ENCODE measurements at places on chromosomes 2 and 18.

- DNase-seq: no peak
Measured at GRCh38 chr2:85801871-85802270, 48.1 kb downstream of the ATOH8 start.

- DNase-seq: no peak
Measured at GRCh38 chr2:67752199-67752598, 310.6 kb downstream of the C1D start.

DNA sequence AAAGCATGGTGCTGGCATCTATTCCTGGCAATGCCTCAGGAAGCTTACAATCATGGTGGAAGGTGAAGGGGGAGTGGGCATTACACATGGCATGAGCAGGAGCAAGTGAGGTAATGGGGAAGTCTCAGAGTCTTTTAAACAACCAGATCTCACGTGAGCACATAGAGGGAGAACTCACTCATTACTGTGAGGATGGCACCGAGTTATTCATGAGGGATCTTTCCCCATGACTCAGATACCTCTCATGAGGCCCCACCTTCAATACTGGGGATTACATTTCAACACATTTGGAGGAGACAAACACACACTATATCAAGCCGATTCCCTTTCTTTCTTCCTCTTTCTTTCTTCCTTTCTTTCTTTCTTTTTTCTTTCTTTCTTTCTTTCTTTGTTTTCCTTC, 47.9 kb upstream of the FANCL start:
- no peak for DNase-seq

- DNase-seq: no peak
Measured at GRCh38 chr2:3641181-3641580, 16.8 kb upstream of the ALLC start.

DNA sequence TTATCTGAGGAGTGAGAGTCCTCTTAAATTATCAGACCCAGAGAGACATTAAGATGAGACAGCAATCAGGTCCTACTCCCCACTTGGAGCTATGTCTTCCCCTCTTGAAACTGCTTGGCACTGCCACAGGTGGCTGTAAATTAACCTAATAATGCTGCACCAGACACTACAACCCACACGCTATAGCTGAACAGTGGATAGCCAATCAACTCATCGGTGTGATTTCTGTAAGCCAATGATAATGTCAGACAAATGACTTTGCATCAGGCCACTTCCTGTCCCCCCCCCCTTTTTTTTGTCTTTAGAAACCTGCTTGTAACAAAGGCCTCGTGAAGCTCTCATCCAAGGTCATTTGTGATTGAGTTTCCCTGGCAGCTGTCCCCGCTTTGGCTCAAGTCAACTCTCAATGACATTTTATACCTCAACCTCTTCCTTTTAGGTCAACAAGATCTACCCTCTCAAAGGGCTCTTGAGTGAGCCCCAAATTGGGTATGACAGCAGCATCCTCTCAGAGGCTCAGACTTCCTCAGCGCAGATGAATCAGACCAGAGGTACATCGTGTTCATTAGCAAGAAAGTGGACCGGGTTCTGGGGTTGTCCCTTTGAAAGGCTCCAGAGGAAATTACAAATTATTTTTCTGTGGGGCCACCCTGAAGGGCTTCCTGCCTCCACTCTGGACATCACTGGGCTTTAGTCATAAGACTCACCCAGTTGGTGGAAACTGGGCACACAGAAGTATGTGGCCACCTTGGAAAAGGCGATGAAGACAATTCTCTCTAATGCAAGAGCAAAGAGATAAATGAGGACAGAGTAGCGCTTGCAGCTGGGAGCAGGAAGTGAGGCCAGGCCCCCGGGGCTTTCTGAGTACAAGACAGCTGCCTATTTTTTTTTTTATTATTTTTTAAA, 73.6 kb downstream of the COPS8 start:
- DNase-seq: no peak

DNA sequence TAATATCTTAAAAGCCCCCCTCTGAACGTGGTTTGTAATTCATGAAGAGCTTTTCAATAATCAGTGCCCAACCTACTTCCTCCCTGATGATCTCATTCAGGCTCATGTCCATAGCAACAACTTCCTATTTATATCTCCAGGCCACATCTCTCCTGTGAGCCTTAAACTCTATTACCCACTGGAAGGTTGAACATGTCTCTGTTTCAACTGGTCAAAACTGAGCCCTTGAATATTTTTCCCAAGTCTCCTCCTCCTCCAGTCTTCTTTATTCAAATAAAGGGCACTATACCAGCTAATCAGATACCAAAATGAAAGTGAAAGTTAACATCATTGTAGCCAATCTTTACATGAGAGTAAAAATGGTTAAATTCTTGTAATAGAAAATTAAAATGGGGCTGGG, 63.7 kb upstream of the ITGA4 start:
- no peak for DNase-seq

DNA sequence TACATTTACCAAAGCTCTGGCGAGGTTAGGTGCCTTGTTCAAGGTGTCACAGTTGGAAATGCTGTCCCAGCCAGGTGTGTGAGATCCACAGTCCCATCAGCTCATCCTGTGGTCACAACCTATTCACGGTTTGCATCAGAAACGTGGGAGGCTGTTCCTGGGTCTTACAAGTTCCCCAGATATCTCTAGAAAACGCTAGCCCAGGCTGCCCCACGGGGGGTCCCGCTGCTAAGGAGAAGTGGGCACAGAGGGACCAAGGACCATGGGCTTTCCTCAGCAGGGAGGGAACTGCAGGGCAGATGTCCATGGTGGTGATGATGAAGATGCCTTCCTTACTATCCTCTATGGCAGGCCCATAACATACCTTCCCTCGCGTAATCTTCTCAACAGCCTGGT, 649 bp downstream of the FECH start:
- no peak for DNase-seq

GRCh38 chr2:111919365-111919764, 21.0 kb downstream of the MERTK start:
- DNase-seq: no peak

GRCh38 chr2:19649142-19649541, 252.6 kb downstream of the TTC32 start:
- DNase-seq: no peak

GRCh38 chr2:190468814-190469569, 60.8 kb downstream of the MFSD6 start:
- no peak for DNase-seq

- no peak for DNase-seq
Measured at GRCh38 chr2:32166115-32166574, 481 bp downstream of the SLC30A6 start.

- no peak for DNase-seq
Measured at GRCh38 chr2:70659551-70659950, 105.9 kb upstream of the TGFA start.

DNA sequence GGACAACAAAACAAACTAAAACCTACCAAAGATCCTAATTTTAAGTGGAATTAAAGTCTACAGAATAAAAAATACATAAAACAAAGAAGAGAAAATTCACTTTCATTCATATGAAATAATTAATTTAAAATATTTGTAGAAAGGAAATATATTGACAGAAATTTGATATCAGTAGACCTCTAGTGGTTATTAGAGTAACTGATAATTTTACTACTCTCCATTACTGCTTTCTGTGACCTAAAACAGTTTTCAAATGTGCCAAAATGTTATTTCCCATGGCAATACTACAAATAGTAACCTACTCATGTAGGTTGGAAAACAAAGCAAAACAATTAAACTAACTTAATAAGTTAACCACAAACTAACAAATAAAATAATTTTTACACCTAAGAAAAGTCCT, 147.1 kb downstream of the NOL4 start:
- no peak for DNase-seq

- DNase-seq: no peak
Measured at GRCh38 chr2:85708641-85709040, 14.5 kb downstream of the GNLY start.

- DNase-seq: no peak
Measured at GRCh38 chr2:213125646-213126347, 25.6 kb downstream of the IKZF2 start.

GRCh38 chr2:20185176-20186022, 39.5 kb downstream of the SDC1 start:
- no peak for DNase-seq

DNA sequence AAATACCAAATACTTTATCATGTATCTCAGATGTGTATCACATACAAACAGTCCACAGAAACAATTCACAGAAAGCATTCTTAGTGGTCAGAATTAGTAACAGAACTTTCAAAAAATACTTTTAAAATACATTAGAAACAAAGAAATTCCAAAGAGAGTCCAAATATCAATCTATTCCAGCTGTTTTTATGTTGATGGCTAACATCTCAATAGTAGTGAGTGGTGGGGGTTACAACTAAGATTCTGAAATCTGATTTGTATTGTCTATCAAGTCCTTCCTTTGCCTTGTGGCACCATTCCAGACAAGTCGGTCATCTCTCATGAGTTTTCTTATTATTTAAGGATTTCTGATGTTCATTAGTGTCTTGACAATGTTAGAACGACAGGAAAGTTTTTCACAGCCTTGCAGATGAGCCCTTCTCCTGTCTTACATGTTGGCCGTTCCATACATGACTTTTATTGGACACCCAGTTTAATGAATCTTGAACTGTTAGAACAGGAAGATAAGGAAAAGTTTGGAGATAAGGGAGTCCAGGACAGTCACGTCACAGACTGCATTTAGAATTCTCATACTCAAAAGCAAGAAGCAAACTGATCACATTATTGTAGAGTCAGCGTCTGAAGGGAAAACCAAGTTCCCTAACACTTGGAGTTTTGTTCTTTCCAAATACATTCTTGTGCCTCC, 410.3 kb downstream of the PID1 start:
- no peak for DNase-seq

GRCh38 chr18:34342960-34343359, 118.2 kb upstream of the NOL4 start:
- DNase-seq: no peak

DNA sequence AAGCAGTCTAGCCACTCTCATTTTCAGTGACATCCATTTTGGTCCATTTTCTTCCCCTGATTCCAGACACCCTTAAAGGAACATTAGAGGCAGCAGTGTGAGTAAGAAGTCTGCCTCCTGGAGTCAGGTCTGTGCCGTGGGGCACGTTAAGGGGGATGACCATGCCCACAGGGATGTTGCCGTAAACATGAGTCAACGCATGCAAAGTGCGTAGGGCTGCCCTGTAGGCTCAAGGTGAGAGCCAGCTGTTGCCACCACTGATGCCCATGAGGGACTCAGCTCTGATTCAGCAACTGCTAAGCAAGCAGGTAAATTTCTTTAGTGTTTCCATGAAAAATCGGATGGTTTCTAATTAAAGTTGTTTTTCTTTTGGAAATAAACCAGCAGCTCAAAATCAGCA, 61.4 kb upstream of the TFCP2L1 start:
- DNase-seq: no peak

GRCh38 chr2:227720680-227721079, 2.9 kb upstream of the SLC19A3 start:
- no peak for DNase-seq

- DNase-seq: peak; percentile 37
Measured at GRCh38 chr2:174682578-174683391, 81.5 kb downstream of the CHRNA1 start.

DNA sequence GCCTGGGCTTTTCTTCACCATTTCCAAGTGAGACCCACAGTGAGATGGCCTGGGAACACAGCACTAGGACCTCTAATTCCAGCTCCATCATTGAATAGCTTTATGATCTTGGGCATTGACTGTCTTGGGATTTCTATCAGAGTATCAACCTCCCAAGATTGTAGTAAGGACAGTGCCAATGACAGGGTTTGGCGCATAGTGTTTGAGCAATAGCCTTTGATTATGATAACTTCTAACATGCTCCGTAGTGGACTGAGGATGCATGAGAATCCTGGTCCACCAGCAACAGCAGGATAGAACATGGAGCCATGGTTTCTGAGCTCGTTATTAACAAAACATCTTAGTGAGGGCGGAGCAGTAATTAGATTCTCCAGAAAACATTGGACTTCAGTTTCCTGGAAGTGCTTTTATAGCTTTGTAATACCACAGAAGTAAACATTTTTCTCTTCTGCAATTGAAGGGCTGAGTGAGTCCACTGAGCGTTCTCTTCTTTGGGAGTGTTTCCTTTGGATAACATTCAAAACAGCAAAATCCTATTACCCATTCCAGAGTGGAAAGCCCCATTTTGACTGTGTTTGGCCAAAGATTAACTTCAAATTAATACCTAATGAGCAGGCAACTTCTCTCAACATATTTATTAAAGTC, 63.7 kb downstream of the IL1R2 start:
- DNase-seq: no peak

DNA sequence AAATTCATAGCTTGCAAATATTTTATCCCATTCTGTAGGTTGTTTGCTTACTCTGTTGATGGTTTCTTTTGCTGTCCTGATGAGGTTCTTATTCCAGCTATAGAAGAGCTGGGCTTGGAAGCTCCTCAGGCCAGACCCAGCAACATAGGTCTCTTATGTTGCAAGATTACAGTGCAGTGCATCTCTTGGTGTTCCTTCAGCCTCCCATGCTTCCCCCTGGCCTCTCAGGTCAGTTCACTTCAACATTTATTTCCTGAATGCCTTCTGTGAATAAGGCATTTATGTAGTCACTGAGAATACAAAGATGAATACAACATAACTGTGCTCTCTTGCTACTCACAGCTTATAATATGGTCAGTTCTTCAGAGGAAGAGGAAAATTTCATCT, 179.0 kb upstream of the SLC39A10 start:
- DNase-seq: no peak

GRCh38 chr18:29164020-29164706, 987.2 kb upstream of the CDH2 start:
- DNase-seq: no peak

- no peak for DNase-seq
Measured at GRCh38 chr18:3048121-3048520, 35.2 kb upstream of the LPIN2 start.

DNA sequence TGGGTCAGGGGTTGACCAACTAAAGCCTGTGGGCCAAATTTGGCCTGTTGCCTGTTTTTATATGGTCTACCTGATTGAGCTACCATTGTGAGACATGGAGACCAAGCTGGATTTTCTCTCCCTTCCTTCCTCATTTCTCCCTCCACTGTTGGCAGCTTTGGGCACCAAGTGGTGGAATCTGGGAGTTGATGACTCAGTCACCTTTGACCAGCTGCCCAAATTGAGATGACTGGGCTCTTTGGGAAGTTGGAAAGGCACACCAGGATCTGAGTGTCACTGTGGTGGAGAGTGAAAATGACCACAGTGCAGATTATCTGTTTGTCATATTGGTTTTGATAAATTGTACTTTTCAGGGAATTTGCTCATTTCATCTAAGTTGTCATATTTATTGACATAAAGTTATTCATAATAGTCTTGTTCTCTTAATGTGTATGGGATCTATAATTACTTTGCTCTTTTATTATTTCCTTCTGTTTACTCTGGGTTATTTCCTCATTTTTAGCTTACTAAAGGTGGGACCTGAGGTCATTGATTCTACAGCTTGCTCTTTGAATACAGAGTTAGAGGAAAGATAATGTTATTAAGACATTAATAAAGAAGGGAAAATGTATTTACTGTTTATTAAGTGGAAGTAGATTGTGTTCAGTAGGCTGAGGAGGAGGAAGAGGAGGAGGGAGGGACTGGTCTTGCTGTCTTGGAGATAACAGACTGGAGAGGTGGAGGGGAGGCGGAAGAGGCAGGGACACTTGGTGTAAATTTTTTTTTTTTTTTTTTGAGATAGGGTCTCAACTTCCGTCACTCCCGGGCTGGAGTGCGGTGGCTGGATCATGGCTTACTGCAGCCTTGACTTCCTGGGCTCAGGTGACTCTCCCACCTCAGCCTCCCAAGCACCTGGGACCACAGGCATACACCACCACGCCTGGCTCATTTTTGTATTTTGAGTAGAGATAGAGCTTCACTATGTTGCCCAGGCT, 31.8 kb downstream of the AGFG1 start:
- no peak for DNase-seq
